Dermis blood vessel endothelial cell (primary cell): ENCODE measurements at places on chromosomes 13 and 19. TPM values are rescaled to one million over a fixed set of nuclear protein-coding genes. Genes with fewer than 3 reads are reported as not detected.

COX6B2 gene
- not detected in 2 replicates for total RNA-seq

OPA3 gene
- total RNA-seq: 5.1 and 9.4 TPM in 2 replicates

DNA sequence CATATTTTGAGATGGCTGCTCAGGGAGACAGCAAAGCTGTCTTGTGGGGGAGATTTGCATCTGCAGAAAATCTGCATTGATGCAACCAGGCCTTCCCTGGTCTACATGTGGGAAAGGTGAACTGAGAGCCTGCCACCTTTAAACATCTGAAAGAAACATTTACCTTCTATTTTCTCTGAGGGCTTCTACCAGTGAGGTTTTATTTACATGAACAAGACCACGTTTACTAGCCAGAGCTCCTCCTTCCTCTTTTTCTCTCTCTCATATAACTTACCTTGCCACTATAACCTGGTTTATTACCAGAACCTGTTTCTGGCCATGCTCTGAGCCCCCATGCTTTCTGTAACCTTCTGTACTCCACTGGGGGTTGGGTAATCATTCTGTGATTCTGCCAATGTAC, 14.4 kb upstream of the RUBCNL start:
- no peak for DNase-seq

DNA sequence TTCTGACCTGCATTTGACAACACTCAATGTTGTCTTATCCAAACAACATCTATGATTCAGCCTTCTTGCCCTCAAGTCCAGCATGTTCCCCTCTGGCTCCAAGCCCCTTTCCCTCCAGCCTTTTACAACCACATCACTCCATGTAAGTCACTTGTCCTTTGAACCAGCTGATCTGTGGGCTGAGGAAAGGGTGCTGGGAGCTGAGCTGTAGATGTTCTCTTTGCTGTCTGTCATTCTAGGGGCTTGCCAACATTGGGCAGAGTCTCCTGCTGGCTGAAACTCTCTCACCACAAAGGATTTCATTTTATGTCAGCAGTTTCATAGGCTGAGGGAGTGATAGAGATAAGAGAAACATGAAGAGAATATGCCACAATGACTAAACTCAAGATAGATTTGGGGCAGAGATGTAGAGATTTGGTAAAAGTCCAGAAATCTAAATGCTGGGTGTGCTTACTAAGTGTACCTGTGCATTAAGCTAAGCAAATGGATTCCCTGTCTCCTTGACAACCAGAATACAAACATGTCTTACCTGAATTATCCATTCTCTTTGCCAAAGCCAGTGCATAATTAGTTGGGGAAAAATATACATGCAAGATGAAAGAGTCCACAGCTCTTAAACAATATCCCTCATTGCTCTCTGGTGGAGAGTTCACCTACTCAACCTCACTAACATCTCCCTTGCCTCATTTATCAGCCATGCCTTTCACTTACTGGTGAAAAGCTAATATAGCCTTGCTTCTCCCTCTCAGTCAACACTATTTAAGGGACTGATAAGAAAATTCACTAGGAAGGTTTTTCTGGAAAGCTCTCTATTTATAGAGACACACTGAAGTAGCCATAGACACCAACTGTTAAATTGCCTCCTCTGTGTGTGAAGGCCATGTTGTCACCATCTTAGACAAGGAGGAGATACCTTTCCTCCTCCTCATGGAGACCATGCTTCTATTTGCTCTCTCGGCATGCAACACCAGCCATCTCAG, 175.5 kb upstream of the SERP2 start:
- no peak for DNase-seq

GRCh38 chr13:34654647-34655046, 287.4 kb upstream of the NBEA start:
- DNase-seq: no peak

- no peak for DNase-seq
These were observed 1.6 kb downstream of the ADAMTS10 start for GRCh38 chr19:8608941-8609278.
